ENCODE measurements at places on chromosomes 3 and 15.

DNA sequence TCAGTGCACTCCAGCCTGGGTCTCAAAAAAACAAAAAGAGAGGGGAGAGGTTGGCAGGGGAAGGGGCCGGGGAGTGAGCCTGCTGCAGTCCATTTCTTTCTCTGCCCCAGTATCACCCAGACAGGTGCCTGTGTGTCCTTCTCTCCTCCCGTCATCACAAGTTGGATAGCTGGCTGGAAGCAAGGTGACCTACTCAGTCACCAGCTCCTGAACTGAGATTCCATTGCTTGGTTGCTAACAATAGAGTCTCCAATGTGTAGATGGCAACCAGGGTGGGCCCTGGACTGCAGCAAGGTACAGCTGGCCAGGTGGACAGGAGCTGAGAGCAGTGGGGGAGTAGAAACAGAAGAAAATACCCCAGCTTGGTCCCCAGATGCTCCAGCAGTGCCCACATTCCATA, 4.6 kb downstream of the LRRC2 start:
- DNase-seq, result no peak

DNA sequence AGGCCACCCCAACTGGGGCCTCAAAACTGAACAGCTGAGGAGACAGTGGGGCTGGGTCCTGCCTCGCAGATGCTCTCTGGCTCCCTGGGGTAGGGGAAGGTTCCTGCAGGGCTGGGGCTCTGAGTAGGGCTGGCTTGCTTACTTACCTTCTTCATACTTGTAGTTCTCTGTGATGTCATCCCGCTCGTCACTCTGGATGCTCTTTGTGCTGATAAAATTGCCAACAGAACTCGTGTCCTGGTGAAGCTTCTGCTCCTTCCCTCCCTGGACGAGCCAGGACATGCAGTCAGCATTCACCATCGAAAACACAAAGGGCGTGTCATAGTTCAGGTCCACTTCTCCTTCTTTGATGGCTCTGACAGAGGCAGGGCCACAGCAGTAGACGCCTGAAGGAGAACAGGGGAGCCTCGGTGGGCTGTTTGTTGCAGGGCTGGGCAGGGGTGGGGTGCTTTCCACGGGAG, 17.9 kb upstream of the EPB42 start:
- no peak for DNase-seq

- no peak for DNase-seq
Measured at GRCh38 chr15:70770863-70771262, 7.5 kb upstream of the UACA start.

GRCh38 chr15:48796930-48797329, 13.9 kb downstream of the CEP152 start:
- no peak for DNase-seq

DNA sequence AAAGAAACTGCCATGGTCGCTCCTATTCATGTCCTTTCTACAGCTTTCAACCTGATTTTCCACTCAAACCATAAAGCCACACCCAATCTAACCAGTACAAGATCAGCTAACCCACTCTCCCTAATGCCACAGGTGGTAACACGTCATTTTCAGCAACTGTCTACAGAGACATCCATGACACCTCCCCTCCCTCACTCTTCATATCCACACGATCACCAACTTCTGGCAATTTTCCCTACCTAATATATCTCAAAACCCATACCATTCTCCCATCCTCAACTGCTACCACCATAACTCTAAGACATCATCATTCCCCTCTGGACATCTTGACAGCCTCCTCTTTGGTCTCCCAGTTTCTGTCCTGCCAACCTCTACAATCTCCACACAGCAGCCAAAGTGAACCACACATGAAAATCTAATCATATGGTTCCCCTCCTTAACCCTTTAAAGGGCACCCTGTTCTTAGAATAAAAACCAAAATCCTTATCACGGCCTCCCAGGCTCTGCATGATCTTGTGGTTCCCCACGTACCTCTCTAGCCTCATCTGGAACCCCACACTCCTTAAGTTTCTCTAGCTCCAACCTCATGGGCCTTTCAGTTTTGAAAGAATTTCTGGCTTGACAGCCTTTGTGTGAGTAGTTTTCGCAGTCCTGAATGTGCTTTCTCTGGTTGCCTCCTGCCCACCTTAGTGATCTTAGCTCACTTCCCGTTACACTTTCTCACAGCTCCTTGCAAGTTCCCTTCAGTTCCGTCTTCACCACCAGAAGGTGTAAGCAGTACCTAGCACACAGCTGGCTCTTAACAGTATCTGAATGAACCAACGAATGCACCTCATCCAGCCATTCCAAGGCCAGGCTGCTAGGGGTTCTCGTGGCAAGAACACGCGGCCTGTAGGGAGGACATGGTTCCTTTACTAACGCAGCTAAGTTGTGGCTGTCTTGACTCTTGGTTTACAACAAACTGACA, 33.4 kb downstream of the SPINK8 start:
- no peak for DNase-seq

- DNase-seq, result no peak
Measured at GRCh38 chr3:4898454-4899313, 80.6 kb upstream of the BHLHE40 start.

- no peak for DNase-seq
Measured at GRCh38 chr3:13109516-13109915, 36.3 kb upstream of the IQSEC1 start.

DNA sequence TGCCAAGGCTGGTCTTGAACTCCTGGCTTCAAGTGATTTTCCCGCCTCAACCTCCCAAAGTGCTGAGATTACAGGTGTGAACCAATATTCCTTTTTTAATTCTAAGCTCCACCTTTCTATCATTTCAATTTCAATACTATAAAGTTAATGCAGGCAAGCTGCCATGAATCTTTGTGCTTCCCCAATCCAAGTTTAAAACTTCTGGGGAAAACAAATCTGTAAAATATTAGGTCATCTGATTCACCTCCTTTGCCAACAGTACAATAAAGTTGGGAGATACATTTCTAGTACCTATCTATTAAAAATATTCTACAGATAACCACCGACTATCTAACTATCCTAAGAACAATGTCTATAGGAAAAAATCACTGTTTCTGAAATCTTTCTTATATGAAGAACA, 102.1 kb downstream of the ATP8B4 start:
- no peak for DNase-seq

- no peak for DNase-seq
Measured at GRCh38 chr3:171748064-171748924, 62.0 kb downstream of the PLD1 start.
